ENCODE measurements at places on chromosomes 7 and 10. TPM values are rescaled to one million over a fixed set of nuclear protein-coding genes. Genes with fewer than 3 reads are reported as not detected.

- no peaks in the 10 kb centered on the region for H3K36me3 ChIP-seq
- DNase-seq: no peak
- H3K27me3 ChIP-seq: peaks cover 17% of the 10 kb centered on the region
- no peak overlapping the region for H3K4me3 ChIP-seq
- peaks cover 8% of the 10 kb centered on the region for H3K4me1 ChIP-seq
These were observed 338.3 kb upstream of the AUTS2 start for GRCh38 chr7:69260023-69260422.

DNA sequence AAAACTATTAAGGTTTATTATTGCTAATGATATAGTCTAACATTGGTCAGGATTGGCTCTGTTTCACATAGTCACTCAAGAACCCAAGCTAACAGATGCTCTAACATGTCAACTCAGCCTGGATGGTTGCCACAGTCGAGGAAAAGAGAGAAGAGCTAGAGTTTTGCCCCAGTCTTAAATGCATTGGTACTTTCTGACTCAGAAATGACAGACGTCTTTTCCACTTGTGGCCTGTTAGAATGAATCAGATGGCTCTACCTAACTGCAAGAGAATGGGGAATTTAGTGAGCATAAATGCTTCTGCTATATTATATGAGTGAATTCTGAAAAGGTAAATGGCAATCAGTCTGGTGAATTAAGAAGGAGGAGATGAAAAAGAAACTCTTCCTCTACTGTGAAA, 13.9 kb downstream of the HECTD2 start:
- no peaks in the 10 kb centered on the region for H3K4me1 ChIP-seq
- no peak overlapping the region for H3K4me3 ChIP-seq
- no peak overlapping the region for H3K27ac ChIP-seq
- DNase-seq: no peak
- H3K27me3 ChIP-seq: no peaks in the 10 kb centered on the region

GRCh38 chr7:108049962-108050361, 47.0 kb upstream of the LAMB1 start:
- no peaks in the 10 kb centered on the region for H3K27me3 ChIP-seq
- H3K4me1 ChIP-seq: peaks cover 52% of the 10 kb centered on the region
- H3K36me3 ChIP-seq: no peaks in the 10 kb centered on the region
- H3K4me3 ChIP-seq: no peak overlapping the region
- H3K27ac ChIP-seq: no peak overlapping the region
- DNase-seq: no peak

GRCh38 chr7:32941681-32942414, 15.4 kb upstream of the FKBP9 start:
- DNase-seq: no peak
- H3K36me3 ChIP-seq: peaks cover 4% of the 10 kb centered on the region
- H3K27me3 ChIP-seq: no peaks in the 10 kb centered on the region
- peaks cover 34% of the 10 kb centered on the region for H3K4me1 ChIP-seq
- peak overlapping the region; percentile 92 for H3K27ac ChIP-seq

The OR13A1 gene
- 0.35 TPM for total RNA-seq

The LRMDA gene
- 3.3 TPM for total RNA-seq
